Posterior vena cava (tissue), 2 donors: ENCODE measurements at places on chromosomes 6 and 20.

DNA sequence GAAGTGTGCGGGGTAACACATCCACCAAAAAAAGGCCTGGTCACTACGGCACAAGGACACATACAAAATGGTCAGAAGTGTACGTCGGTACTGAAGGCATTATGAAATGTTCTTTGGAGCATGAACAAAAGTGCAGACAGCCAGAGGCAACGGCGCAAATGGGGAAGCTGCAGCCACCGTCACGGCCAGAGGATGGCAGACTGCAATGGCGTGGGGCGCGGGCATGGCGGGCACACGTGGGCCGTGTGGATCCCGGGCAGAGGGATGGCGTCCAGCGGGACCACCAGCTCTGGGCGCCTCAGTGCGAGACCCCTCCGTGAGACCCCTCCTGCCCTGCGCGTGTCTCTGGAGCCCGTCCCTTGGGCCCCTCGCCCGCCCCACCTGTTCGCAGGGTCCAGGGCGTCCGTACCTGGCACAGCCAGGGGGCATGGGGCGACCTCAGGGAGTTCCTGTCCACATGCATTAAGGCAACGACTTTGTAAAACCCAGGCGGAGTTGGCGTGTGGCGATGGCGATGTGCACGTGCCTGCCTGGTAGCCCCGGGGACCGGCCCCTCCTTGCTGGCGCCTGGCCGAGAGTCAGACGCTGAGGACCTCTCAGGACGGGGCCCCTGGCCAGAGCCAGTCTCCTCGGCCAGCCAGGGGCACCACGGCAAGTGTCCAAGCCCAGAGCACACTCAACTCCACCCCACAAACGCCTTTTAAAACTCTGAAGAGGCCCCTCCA, 39.5 kb upstream of the CHRNA4 start:
- no peak for DNase-seq

- DNase-seq, result peak; percentile 87
Observed at GRCh38 chr6:159044899-159045727, at the start of gene TAGAP. Gene TAGAP, minus strand, starts transcription at chr6:159044991. Its CDS starts 845 bp downstream, at chr6:159044146.

GRCh38 chr20:61748376-61748775, 317.3 kb downstream of the TAF4 start:
- DNase-seq, result no peak

- DNase-seq, result peak; percentile 97
Observed at GRCh38 chr20:3045816-3046676, at the start of gene MRPS26. Gene MRPS26, plus strand, starts transcription at chr20:3046052. Its CDS starts 17 bp downstream, at chr20:3046069.

- DNase-seq, result no peak
Observed at GRCh38 chr20:32333181-32333987, 24.7 kb upstream of the ASXL1 start.

GRCh38 chr20:58407966-58408557, 19.0 kb downstream of the VAPB start:
- no peak for DNase-seq

DNA sequence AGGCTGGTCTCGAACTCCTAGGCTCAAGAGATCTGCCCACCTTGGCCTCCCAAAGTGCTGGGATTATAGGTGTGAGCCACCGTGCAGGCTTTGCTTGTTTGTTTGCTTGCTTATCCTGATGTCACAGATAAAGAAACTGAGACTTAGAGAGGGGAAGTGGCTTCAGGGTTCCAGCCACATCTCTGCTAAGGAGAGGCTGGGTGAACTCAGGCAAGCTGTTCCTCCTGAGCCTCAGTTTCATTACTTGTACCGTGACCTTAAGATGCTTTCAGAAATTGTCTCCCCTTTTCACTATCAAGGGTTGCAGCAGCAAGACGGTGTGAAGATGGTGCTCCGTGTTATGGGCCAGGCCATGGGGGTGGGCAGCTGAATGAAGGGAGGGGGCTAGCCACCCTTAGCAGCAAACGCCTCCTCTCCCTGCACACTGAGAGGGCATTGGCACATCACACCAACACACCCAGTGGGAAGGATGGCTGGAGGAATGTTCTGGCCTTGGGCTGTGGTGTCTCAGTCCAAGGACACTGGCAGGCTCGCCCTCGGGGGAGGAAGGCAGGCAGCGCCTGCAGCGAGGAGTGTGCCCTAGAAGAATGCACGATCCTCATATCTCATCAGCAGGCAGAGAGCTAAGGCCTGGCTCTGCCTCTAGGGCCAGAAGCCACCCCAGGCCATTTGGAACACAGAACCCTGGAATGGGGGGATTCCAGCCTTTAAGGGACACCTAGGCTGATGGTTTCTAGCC, 48.2 kb upstream of the TLDC2 start:
- no peak for DNase-seq

- DNase-seq, result peak; percentile 86
Observed at GRCh38 chr20:58179432-58180099, 48.9 kb downstream of the ANKRD60 start.

GRCh38 chr6:159701413-159701999, 8.5 kb upstream of the SOD2 start:
- DNase-seq, result no peak

DNA sequence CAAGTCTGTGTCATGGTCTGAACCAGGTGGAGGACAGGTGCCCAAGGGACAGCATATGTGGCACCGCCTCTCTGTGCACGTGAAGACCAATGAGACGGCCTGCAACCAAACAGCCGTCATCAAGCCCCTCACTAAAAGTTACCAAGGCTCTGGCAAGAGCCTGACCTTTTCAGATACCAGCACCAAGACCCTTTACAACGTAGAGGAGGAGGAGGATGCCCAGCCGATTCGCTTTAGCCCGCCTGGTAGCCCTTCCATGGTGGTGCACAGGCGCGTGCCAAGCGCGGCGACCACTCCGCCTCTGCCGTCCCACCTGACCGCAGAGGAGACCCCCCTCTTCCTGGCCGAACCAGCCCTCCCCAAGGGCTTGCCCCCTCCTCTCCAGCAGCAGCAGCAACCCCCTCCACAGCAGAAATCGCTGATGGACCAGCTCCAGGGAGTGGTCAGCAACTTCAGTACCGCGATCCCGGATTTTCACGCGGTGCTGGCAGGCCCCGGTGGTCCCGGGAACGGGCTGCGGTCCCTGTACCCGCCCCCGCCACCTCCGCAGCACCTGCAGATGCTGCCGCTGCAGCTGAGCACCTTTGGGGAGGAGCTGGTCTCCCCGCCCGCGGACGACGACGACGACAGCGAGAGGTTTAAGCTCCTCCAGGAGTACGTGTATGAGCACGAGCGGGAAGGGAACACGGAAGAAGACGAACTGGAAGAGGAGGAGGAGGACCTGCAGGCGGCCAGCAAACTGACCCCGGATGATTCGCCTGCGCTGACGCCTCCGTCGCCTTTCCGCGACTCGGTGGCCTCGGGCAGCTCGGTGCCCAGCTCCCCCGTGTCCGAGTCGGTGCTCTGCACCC, 109.5 kb upstream of the RAB32 start:
- no peak for DNase-seq

- DNase-seq, result no peak
Observed at GRCh38 chr6:142845143-142845571, 99.8 kb downstream of the HIVEP2 start.

DNA sequence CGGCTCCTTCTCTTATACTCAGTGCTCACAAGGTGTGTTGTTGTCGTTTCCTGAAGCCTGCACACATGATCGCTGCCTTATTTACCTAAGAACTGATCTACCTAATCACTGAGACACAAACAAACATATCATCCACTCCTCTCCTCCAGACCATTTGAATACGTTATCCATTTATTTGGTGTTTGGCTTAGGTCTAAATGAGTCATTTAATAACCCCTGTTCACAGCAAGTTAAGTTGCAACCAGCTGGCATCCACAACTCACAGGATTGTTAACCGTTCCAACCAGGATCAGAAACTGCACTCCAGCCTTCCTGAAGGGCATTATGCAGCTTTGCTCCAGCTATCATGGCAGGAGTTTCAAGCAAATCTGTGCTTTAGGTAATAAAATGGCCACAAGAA, 511.1 kb upstream of the MAP3K7 start:
- no peak for DNase-seq

- no peak for DNase-seq
Observed at GRCh38 chr20:14544688-14545087, 207.3 kb upstream of the FLRT3 start.

GRCh38 chr6:148818939-148819575, 72.2 kb downstream of the UST start:
- no peak for DNase-seq

DNA sequence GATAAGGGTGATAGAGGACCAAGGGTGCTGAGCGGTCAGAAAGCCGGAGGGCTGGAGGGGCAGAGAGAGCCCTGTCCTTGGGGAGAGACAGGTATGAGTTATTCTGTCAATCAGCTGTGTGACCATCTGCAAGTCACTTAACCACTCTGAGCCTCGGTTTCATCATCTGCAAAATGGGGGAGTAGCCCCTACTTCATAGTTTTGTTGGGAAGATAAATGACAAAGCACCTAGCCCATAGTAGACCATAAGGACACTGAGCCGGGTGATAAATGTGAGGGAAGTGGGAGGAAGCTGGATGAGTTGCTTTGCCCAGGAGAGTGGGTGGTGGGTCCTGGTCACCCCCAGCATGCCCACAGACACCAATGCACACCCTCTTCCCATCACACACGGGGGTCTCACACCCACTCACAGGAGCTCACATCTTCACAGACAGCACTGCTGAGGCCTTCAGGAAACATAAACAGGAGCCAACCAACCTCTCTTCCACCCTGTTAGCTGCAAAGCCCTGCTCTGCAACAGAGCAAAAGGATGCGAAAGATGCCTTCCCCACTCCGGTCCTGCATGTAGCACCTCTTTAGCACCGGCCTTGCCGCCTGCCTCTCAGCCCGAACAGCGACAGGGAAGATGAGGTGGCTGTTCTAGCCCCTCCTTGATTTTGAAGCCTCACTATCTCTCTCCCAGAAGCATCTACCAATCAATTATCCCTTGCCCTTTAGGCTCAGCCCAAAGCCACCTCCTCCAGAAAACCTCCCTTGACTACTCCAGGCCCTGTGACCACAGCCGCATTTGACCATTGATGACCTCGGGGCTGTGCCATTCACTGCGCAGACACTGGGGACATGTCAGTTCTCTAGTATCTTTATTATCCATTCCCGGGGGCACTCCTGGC, 18.9 kb downstream of the SPDEF start:
- DNase-seq, result no peak

- no peak for DNase-seq
Observed at GRCh38 chr20:5085380-5085779, 34.4 kb downstream of the PCNA start.

GRCh38 chr6:144179828-144180227, 29.5 kb downstream of the STX11 start:
- DNase-seq, result no peak

GRCh38 chr20:24402188-24402587, 67.2 kb upstream of the SYNDIG1 start:
- DNase-seq, result no peak

GRCh38 chr6:114068116-114068515, 97.2 kb upstream of the HDAC2 start:
- no peak for DNase-seq

GRCh38 chr6:55604021-55604420, 25.0 kb upstream of the HMGCLL1 start:
- DNase-seq, result no peak

DNA sequence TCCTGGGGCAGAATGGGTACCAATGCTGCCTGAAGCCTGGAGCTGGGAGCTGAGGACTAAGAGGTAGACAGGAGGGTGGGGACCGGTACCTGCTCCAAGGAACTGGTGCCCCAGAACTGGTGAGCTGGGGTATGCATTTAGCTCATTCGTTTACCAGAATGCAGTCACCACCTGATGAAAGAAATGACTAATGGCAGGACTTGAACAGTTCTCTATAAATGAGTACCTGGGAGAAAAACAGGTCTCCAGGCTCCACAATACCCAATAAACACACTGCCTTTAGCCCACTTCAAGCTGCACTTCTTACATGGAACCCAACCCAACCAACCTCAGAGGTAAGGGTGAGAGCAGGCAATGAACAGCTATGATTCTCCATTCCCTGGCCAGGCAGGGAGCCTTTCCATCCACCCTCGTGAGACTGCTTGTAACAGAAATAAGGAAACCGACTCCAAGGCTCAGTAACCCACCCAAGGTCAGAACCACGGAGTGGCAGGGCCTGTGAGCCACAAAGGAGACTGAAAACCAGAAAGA, 15.4 kb downstream of the FKBP1A start:
- DNase-seq, result no peak
